Right forelimb (tissue), 1 donor: ENCODE measurements at places on chromosomes 1 and 21.

- no peak for DNase-seq
Measured at GRCh38 chr1:110708974-110709440, 34.3 kb upstream of the KCNA3 start.

DNA sequence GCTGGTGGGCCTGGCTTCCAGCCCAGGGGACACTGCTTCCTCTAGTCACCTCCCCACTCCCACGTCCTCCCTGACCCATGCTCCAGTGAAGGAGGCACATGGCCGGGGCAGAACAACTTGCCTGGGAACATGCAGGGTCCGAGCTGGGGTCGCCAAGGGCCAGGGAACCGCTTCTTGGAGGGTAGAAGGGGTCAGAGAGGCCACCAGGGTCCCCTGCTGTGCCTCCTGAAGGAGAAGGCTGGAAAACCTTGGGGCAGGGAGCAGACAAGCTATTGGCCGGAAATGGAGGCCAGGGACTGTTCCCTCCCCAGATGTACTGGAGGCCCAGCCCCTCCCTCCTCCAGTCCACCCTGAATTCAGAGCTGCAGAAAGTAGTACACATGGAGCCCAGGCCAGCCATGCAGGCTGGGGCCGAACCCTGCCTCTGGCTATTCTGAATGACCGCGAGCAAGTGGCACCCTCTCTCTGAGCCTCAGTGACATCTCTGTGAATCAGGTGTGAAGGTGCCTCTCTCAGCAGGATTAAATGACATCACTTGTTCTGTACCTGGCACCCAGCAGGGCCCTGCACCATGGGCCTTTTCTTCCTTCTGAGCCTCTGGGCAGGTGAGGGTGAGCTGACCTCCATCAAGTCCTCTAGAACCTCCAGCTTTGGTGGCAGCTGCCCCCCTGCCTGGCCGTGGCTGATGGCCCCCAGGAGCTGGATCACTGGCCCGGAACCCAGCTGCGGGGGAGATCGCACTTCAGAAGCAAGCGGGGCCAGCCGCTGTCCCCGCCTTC lies 15.7 kb downstream of the SPOCD1 start:
- no peak for DNase-seq

DNA sequence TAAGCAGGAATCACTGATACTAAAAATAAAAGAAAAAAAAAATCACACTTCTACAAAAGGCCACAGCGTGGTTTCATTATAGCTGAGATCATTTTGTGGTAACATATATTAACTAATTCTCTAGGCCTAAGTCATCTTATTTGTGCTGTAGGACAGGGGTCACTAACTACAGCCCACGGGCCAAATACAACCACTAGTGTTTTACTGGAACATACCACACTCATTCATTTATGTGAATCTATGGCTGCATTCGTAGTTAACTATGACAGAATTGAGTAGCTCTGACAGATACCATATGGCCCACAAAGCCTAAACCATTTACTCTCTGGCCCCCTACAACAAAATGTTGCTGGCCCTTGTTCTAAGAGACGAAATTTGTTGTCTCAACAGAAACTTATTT lies 224.4 kb downstream of the VAV3 start:
- no peak for DNase-seq

DNA sequence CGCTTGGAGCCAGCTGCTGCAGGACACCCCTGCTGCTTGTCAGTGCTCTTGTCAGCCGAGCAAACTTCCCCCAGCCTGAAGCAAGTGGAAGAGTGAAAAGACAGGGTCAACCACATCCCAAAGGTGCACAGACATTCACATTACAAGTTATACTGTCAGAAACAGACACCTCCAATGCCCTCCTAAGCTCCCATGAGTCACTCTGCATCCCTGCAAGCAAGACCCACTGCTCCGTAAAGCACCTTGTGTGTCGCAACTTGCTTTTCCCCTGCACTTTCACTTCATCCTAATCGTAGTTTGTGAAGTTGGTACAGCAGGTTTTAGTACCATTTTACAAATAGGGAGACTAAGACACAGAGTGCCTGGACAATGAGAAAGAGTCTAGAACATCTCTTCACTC lies 51.1 kb downstream of the KCNH1 start:
- no peak for DNase-seq

DNA sequence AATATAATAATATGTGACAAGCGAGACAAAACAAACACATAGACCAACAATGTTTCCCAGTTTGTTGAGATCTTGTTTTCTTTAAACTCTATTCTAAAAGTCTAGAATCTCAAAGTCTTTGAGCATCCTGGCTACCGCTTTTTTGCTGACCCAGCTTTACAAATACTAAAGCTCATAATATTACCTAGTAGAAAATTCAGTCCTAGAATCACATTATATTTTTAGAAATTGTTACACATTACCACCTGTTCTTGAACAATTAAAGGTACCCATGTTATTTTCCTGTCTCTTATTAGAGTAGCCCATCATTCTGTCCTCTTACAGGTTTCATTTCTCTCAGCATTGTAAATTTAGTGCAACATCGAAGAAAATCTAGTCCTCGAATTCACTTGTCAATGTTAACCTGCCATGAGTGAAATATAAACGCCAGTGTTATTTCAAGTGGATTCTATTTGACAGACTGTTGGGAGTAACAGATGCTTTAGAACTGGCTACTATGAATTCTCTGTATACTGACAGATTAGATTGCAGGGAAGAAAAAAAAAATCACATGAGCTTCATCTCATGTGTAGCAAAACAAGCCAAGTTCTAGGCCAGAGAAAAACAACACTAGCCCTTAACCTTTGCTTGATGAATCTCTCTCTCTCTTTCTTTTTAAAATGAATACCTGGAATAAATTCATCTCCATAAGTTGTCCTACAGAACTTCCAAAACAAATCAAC lies 851.2 kb upstream of the ADAMTS5 start:
- DNase-seq: no peak

- DNase-seq: peak; percentile 82
Measured at GRCh38 chr1:43530483-43531106, at the start of gene PTPRF. Gene PTPRF (plus strand): TSS chr1:43530883. CDS start chr1:43545076, 14,193 bp downstream.

DNA sequence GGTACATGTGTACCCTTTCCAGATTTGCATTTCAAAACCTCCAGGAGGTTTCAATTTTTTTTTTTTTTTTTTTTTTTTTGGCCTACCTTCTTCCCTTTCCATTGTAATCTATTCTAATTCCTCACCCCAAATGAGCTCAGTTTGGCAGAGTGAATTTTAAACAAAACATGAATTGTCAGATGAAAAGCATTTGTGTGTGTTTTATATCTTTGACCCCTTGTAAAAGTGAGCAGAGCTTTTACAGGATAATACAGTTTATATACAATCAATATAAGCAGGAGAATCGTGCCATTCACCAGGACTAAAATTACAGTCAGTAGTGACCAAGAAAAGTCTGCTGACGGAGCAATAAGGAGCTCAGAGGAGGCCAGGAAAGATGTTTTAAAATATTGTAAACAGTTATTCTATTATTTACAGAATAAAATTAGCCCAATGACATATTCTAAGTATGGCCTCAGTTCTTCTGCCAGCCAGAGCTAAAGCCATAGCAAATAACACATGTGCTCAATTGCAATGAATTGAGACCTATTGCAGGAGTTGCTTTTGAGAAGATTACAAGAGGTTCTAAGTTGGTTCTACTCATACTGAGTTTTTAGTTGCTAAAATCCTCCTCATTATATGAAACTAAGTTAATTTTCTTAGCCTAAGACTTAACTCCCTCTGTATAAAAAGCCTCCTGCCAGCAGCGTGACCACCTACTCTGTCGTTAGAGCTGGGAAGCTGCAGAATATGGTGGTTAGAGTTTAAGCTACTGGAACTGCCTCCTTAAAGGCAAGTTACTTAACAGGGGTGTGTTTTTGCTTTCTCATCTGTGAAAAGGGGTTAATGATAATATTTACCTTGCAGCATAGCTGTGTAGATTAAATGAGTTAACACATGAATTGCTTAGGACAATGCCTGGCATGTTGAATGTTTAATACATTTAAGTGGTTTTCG lies 50.8 kb upstream of the ZNF326 start:
- DNase-seq: no peak

- no peak for DNase-seq
Measured at GRCh38 chr1:242425232-242425631, 99.3 kb downstream of the PLD5 start.

DNA sequence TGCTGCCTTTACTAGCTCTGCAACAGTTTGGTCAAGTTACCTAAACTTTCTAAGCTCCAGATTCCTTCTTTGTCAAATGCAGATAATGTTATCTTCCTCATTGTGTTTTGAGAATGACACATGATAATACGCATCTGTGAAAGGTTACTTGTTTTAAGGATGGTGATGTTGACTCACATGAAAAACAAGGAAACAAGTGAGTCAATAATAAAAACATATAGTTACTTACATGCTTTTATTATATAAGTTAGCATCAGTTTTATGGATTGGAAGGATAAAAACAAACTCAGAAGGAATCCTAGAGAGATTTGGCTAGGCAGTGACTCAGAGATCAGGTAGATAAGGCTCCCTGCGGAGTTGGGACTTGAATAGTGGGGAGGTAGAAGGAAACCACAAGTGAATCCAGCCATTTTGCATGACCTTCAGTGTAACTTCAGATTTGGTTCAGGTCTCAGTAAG lies 144.6 kb downstream of the LMO4 start:
- no peak for DNase-seq

DNA sequence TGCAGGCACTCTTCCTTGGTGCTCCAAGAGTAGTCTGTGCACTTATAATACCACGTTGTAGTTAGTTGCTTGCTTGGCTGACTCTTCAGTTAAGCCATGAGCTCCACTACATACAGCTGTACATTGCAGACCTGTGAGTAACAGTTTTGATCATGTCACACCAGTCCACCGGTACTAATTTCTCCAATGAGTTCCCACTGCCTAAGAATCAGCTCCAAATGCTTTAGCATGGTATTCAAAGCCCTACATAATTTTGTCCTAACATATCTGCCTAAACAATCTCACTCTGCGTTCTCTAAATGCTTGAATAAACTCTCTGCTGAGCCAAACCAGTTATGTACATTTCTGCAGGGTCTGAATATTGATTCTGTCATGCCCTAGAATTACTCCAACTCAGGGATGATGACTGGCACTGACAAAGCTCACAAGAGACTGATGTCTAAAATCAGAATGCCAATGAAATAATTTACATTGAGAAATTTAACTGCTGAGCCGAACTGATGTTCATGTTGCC lies 200.7 kb downstream of the LHX8 start:
- no peak for DNase-seq

GRCh38 chr1:7524341-7525337 lies 246.5 kb upstream of the VAMP3 start:
- no peak for DNase-seq

DNA sequence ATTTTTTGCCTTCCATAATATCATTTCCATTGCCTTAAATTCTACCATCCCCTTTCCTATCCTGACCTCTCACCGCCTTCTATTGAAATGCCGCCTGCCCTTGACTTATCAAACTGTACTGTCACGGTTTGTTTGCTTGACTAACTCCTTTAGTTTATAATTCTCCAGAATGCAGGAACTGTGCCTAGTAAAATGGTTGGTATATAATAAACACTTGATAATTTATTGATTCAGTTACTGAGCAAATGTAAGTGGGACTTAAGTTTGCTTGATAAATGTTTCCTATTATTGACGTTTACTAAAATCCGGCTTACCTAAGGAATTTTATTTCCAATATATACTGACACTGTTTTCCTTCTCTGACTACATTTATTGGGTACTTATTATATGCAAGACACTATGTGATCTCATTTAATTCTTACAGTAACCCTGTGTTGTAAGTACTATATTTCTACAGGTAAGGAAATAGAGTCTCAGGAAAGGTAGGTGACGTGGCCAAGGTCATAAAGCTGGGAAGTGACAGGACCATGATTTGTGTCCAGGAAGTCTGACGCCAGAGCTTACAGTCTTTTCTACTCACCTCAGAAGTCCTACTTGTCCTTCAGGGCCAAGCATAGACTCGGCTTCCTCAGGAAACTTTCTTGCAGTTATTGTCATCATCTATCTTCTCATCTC lies 35.7 kb downstream of the DPT start:
- no peak for DNase-seq

- no peak for DNase-seq
Measured at GRCh38 chr1:119133987-119134386, 6.5 kb downstream of the WARS2 start.

DNA sequence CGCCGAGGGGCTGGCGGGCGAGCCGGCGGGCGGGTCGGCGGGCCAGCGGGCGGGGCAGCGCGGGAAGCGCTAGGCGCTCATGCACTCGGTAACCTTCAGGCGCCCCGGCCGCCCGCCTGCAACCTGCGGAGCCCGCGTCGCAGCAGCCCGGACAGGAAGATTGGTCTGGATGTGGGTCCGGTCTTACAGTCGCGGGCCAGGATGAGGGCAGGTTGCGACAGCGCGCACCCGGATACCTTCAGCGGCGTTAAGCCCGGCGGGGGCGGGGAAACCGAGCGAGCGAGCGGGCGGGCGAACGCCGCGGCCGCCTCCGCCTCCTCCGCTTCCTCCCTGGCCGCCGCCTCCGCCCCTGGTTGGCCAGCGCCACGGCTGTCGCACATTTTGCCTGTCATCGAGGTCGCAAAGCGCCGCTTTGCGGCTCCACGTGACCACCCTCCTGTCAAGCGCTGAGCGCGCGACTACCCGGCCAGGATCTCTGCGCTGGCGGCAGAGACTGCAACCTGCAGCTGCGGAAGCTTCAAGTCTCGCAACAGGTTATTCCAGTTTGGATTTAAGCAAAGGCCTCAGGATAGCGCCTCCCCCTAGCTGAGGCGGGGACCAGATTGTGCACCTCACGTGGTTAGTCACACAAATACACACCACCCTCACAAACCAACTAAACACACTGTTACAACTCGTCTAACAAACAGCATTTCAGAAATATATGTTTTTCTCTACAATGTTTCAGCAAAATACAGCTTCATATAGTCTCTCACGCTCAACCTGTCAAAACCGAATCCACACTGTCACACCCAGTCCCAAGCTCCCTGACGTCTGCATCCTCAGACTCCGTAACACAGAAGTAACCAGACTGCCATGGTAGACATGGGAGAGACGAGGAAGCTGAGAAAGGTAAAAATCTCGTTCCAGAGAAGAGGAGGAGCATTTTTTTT lies at the start of gene FAF1:
Gene FAF1 (minus strand): TSS at position 355 of the 932 bp plus-strand sequence. CDS start 456 bp downstream, outside the sequence.
- DNase-seq: peak; percentile 98

DNA sequence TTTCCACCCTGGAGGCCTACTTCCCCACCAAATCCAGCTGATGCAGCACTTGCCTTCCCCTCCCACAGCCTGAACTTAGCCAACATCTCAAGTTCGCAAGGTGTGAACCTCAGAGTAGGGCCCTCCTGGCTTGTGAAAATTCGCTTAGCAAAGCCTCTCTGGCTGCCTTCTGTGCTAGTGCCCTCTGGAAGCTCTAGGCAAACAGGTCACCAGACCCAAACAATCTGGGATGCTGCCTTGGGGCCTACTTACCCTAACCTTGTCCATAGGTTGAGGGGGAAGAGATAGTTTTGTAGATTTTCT lies 30.3 kb upstream of the TRABD2B start:
- DNase-seq: no peak

- no peak for DNase-seq
Measured at GRCh38 chr21:44328242-44328895, 10.8 kb downstream of the CFAP410 start.
